Bronchial epithelial cell (primary cell): ENCODE measurements at places on chromosomes 3 and 15.

GRCh38 chr3:108241721-108242120 is 19.5 kb upstream of the IFT57 start:
- no peak for DNase-seq

- peak; percentile 92 for DNase-seq
Measured at GRCh38 chr15:38069511-38070011, 135.1 kb downstream of the TMCO5A start.

DNA sequence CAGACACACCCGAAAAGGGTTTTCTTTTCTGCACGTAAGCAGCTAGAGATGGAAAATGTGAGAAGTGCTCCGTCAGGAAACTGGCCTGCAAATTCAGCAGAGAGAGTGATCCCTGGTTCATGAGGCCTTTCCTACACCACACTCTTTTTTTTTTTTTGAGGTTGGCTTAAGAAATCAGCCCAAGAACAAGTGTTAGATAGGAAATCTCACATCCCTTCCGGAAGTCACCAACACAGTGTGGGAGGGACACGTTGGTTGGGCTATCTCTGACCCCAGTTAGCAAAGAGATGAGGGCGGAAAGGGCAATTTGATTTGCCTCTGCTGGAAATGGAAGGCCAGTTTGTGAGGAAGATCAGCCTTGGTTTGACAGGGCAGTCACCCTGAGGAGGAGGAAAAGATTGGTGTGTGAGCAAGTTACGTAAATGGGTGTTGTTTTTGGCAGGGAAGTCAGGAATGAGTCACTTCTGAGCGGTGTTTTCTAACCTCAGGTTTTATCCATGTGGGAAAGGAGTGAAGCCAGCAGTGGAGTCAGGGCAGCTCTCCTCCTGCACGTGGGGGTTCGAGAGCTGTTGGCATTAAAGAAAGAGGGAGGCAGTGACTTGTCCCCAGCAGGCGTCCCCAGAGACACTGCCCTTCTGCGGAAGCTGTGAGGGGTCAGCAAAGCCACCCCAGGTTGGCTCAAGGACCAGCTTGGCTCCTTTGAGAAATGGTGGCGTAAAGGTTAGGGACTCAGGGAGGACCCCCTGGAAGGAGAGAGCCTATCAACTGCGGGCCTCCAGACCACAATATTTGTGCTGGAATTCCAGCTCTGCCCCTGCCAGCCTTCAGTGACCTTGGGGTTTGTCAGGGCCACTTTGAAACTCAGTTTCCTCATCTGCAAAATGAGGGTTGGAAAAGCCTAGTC is 237.6 kb upstream of the BHLHE40 start:
- DNase-seq: peak; percentile 98

DNA sequence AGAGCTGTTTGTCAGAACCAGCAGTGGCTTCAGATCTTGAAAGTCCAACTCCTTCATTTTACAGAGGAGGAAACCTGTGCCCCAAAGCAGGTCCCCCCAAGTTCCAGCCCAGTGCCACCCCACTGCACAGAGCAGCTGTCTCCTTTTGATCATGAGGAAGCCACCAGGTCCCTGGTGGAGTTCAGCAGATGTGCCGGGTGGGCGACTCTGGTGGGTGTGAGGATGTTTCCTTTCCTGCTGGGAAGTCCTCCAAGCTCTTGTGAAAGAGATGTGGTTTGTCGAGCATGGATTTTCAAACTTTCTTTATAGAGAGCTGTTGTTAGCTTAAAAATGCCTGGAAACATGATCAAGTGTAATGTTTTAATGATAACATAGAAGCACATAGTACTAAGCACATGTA is 52.0 kb downstream of the SMAD3 start:
- DNase-seq: no peak

DNA sequence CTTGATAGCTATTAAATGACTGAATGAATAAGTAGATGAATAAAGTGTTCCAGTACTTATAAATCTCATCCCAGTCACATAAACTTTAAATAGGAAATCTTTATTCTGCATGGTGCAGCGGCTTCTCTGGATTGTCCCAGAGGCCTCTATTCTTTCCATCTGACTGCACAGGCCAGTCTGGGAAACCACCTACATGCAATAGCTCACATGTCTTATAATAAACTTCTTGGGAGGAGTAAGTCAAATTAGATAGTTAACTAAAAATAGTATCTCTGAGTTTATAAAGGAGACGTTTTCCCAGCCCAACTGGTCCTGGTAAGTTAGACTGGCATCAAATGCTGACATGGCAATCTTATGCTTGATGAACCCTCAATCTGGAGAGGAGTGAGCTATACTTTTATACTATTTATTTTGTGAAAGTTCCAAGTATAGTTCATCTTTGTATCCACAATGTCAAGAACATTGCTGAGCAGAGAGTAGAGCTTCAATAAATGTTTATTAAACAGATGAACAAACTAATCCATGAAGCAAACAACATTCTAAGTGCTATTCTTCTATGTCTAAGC is 417.6 kb downstream of the TIGIT start:
- no peak for DNase-seq

DNA sequence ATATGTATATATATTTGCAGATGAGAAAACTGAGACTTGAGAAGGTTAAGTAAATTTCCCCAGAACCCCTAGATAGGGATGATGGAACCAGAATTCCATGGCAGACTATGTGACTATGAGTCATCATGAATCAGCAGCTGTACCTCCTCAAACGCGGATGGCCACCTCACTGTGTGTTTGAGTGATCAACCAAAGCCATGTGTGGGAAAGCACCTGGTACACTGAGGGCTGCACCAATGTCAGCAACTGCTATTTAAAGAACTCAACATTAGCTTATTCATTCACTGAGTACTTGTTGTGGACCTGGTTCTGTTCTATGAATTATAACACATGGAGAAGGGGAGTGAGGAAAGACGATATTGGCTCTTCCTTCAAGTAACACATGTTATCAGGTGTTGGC is 377.0 kb downstream of the GAP43 start:
- peak; percentile 97 for DNase-seq

DNA sequence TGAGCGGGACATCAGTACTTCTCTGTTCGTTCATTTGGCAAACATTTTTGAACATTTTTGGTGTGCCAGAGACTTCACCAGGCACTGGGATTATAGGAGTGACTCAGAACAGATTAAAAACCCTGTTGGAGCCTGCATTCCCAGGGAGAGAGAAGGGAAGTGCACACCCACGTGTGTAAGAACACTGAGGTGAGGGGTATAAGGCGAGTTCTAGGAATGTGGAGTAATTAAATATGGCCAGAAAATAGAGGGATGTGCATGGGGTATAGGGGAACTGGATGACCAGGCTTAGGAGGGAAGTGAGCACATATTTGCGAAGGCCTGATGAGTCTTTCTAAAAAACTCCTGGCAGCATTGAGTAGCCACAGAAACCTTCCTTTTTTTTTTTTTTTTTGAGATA is 401.2 kb upstream of the C2CD4B start:
- peak; percentile 18 for DNase-seq

DNA sequence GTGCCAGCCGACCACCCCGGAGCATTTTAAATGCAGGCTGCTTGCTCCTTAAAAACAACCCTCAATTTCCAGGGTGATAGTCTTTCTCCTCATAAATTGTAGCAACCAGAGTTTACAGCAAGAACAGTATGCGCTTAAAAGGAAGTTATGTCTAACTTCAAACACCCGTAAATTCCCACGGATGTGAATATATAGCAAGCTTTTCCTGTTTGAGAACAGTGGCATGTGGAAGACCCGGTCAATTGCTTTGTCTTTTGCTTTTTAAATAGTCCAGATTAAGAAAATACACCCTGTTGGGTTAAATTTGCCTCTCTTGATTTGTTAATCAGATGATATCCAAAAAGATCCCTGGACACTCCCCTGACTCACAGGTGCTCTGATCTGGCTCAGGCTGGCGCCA is 20.8 kb downstream of the MRPS25 start:
- no peak for DNase-seq

DNA sequence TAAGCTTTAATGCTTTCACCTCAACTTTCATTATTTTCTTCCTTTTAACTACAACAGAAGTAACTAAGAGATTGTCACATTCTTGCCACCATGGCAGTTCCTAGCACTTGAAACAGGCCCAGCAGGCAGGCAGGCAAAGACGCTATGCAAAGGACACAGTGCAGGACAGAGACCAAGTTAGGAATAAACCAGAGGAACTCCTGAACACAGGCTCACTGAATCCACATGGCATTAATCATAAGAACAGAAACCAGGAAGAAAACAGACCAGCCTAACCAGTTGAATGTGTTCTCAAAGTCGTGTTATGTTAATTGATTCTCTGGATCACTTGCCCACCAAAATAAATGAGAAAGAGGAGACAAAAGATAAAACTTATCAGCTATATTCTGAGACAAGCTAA is 397.6 kb downstream of the TBL1XR1 start:
- peak; percentile 55 for DNase-seq

GRCh38 chr3:97438131-97438530 is 326.4 kb upstream of the ARL6 start:
- no peak for DNase-seq
